Hepatocyte (in vitro differentiated cells): ENCODE measurements at places on chromosomes 12 and 14.

DNA sequence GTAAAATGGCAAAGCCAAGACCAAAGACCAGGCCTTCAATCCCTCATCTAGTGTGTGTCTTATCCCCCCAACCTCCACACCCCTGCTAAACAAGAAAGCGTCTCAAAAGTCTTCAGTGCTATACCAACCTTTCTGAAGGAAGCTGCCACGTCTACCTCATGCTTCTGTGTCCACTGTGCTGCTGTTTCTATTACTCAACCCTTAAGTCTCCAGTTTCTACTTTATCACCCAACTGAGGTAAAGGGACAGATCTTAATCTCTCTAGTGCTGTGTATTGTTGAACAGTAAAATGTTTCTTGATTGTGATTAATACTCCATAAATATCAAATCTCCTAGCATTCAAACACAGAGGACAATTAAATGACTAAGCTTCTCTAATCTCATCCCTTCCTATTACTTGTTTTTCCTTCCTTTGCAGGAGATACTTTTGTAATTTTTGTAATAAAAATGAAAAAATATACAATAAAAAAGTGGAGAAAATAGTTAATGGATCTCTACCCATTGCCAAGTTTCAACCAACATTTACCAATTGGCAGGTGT, 23.3 kb downstream of the BTBD7 start:
- no peak overlapping the region for H3K4me3 ChIP-seq
- no peaks in the 10 kb centered on the region for H3K36me3 ChIP-seq
- H3K27ac ChIP-seq, result peak overlapping the region; percentile 66

DNA sequence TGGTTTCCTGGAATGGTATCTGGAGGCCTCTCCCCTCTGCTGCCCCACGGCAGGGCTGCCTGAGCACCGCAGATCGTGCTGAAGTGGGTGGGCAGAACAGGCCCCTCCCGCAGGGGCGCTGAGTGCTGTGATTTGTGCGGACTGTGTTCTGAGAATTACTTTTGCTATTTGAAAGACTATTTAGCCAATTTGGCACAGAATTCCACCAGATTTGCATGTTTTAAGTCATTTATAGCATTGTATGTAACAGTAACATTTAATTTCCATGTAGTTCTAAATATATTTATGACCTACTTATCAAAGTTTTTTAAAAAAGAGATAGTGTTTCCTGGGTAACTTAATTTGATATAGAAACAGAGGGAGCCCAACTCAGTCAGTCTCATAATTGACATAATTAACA, 55.3 kb downstream of the TNFAIP2 start:
- H3K27me3 ChIP-seq, result no peaks in the 10 kb centered on the region
- no peak overlapping the region for H3K4me3 ChIP-seq
- no peaks in the 10 kb centered on the region for H3K36me3 ChIP-seq
- H3K4me1 ChIP-seq, result no peaks in the 10 kb centered on the region
- no peak overlapping the region for H3K27ac ChIP-seq
- DNase-seq, result no peak

DNA sequence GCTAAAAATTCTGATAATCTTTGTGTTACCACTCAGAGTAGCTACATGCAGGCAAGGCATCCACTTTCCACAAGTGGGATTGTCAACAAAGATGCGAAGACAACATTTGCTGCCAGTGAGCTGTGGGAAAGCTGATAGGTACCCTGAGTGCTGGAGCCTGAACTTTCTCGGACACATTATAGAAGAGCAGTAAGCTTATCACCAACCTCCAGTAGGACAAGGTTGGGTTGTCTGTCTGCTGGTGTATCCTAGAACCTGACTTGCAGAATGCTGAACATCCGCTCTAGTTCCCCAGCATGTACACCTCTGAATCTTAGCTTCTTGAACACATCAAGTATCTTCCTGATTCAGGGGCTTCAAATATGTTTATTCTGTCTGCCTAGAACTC, 103.8 kb upstream of the PPM1H start:
- DNase-seq, result no peak
- H3K27ac ChIP-seq, result no peak overlapping the region
- H3K27me3 ChIP-seq, result no peaks in the 10 kb centered on the region
- H3K36me3 ChIP-seq, result no peaks in the 10 kb centered on the region
- H3K4me1 ChIP-seq, result no peaks in the 10 kb centered on the region

DNA sequence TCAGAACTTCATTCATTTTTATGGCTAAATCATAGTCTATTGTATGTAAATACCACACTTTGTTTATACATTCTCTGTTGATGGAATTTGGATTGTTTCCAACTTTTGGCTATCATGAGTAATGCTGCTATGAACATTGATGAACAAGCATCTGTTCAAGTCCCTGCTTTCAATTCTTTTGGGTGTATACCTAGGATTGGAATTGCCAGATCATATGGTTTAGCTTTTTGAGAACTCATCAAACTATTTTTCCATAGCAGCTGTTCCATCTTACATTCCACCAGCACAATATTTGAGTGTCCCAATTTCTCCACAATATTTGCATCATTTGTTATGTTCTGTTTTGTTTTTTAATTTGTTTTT, 52.3 kb upstream of the CCND2 start:
- no peak for DNase-seq
- no peaks in the 10 kb centered on the region for H3K27me3 ChIP-seq
- no peak overlapping the region for H3K27ac ChIP-seq
- H3K4me1 ChIP-seq, result no peaks in the 10 kb centered on the region
- no peak overlapping the region for H3K4me3 ChIP-seq

DNA sequence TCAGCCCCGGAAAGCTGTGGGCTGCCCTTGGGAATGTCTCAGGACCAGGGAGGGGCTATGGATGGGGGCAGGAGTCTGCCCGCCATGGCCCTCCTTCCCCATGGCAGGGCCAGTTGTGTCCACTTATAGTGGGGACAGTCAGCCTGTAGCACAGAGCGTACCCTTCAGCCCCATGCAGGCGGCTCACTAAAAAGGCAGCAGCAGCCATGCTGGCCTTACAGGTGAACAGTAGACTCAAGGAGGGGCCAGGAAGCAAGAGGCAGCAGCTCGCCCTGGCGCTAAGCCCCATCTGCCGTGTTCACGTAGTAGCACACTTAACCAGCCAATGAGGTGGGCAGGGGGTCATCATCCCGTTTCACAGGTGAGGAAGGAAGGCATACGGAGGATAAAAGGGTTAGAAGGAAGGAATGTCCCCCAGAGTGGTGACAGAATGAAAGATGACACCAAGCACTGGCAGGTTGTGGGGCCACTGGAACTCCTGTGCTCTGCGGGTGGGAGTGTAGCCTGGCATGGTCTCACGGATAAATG, 52.7 kb downstream of the FAM222A start:
- no peaks in the 10 kb centered on the region for H3K36me3 ChIP-seq
- H3K4me3 ChIP-seq, result no peak overlapping the region
- H3K27ac ChIP-seq, result no peak overlapping the region
- H3K27me3 ChIP-seq, result no peaks in the 10 kb centered on the region

DNA sequence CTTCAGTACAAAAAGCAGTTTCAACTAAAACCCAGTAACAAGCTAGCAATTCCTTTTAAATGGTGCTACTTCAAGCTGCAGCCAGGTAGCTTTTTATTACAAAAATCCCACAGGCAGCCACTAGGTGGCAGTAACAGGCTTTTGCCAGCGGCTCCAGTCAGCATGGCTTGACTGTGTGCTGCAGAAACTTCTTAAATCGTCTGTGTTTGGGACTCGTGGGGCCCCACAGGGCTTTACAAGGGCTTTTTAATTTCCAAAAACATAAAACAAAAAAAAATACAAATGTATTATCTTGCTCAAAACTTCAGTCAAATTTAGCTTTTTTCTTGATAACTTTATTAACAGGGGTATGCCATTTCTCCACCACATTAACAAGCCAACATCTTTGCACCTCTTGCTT, 3.6 kb upstream of the CLEC4E start:
- no peak overlapping the region for H3K27ac ChIP-seq
- no peaks in the 10 kb centered on the region for H3K36me3 ChIP-seq
- H3K4me1 ChIP-seq, result no peaks in the 10 kb centered on the region
- no peak overlapping the region for H3K4me3 ChIP-seq
- peak; percentile 83 for DNase-seq

DNA sequence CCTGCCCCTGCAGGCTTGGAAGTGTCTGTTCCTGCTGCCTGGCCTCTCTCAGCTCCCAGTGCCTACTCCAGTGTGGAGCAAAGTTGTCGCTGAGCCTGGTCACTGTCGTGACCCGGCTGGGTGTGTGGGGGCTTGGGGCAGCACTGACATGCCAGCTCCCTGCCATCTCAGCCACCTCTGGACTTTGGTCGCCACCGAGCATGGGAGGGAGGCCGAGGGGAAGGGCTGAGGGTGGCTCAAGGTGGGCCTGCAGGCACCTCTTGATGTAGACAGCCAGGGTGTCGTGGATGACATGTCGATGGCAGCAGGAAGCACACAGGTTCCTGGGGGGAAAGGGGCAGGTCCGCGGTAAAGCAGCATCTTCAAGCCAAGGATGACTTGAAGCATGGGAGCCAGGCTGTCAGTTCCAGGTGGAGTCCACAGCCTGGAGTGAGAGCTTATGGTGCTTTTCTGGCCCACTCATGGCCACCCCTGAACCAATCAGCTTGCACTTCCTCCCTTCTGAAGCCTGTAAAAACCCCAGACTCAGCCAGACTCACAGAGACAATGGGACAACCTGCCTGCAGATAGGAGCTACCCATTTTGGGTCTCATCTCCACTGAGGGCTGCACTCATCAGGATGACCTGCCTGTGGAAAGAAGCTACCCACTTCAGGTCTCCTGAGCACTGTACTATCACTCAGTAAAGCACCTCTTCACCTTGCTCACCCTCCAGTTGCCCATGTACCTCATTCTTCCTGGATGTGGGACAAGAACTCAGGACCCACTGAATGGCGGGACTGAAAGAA, 210.1 kb downstream of the MON2 start:
- no peaks in the 10 kb centered on the region for H3K4me1 ChIP-seq
- no peak overlapping the region for H3K27ac ChIP-seq
- no peak overlapping the region for H3K4me3 ChIP-seq
- H3K27me3 ChIP-seq, result no peaks in the 10 kb centered on the region
- no peak for DNase-seq

- peak; percentile 18 for DNase-seq
- H3K4me1 ChIP-seq, result peaks cover 29% of the 10 kb centered on the region
- H3K36me3 ChIP-seq, result no peaks in the 10 kb centered on the region
- H3K27ac ChIP-seq, result peak overlapping the region; percentile 98
These were observed 1.0 kb downstream of the ATXN7L3B start for GRCh38 chr12:74538491-74539258.

DNA sequence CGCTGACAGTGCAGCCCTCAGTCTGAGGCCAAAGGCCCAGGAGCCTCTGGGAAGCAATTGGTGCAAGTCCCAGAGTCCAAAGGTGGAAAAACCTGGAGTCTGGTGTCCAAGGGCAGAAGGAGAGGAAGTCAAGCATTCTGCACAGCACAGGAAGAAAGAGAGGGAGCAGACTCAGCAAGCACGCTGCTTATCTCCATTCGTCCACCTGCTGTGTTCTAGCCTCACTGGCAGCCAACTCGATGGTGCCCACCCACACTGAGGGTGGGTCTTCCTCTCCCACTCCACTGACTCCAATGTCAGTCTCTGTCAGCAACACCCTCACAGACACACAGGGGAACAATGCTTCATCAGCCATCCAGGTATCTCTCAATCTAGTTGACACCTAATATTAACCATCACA, 38.8 kb downstream of the HELB start:
- no peak for DNase-seq

DNA sequence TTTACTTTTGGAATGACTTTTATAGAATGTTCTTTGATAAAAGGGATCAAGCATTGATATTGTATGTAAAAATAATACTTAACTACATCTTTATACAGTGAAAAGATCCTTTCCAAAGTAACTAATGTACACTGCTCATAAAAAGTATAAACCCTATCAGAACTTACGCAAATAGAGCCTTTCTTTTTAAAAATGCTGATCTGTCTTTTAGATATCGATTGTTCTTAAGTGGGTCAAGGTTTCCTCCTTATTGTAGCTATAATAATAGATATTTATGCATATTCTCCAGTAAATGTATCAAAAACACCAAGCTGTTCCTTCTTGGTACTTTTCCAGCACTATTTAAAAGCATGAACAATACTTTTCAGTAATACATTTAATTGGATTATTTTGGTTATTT, 68.5 kb downstream of the PPHLN1 start:
- H3K4me3 ChIP-seq, result no peak overlapping the region
- no peaks in the 10 kb centered on the region for H3K4me1 ChIP-seq
- no peaks in the 10 kb centered on the region for H3K27me3 ChIP-seq
- DNase-seq, result no peak
- no peaks in the 10 kb centered on the region for H3K36me3 ChIP-seq

DNA sequence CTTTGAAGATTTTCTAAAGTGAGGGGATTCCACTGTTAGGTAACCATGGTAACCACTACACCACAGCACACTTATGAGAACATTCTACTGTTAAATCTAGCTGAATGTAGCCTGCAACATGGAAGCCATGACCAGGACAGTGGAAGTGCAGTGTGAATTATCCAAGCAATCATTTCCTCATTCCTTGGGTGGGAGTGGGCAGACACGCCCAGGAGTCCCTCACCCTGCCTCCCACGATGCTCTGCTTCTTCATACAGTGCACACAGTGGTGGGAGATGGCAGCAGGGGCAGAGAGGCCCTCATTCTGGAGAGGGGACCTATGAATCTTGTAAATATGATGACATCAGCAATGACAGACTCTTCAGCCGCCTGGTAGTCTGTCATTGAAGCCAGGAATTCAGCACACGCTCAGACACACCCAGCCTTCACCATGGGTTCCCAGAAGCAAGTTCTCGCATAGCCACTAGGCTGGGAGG, 70.1 kb upstream of the HOXC13 start:
- peaks cover 31% of the 10 kb centered on the region for H3K27me3 ChIP-seq
- H3K4me1 ChIP-seq, result no peaks in the 10 kb centered on the region
- no peak overlapping the region for H3K27ac ChIP-seq
- DNase-seq, result peak; percentile 32
- H3K36me3 ChIP-seq, result no peaks in the 10 kb centered on the region

DNA sequence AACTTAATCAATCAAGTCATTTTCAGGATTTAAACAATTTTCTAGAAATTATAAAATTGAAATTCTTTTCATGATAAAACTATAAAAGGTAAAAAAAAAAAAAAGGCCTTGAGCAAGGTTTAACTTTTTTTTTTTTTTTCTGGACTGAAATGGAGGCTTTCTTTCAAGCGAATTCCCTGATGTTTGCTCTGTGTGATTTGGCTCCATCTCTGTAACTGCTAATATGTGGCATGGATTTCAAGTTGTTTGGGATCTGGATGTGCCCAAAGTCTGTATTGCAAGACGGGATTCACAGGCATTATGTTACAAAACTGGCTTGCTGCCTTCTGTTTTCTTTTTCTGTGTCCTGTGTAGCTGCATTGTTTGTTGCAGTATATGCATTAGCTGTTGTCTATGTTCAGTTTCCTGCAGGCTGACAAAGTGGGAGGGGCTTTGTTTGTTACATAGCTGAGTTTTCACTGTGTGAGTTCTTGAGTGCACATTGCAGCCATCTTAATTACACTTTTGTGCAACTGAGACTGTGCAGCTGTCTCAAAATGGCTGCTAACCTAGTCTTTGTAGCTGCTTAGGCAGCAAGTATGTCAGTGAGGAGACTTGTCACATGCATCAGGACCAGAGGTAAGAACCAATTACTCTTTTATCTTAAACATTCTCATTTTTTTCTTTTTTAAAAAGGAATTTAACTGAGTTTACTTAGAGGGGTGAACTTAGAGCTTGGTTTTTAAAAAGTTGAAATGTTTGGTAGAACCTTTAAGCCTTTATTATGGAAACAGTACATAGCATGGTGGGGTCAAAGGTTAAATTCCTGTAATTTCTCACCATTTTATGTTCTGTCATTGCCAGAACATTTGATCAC, 19.5 kb downstream of the ATF7IP start:
- H3K4me3 ChIP-seq, result peak overlapping the region; percentile 5
- H3K4me1 ChIP-seq, result peaks cover 13% of the 10 kb centered on the region
- peak; percentile 75 for DNase-seq
- peak overlapping the region; percentile 84 for H3K27ac ChIP-seq

GRCh38 chr14:68995731-68996130, 16.6 kb upstream of the ACTN1 start:
- H3K27ac ChIP-seq, result no peak overlapping the region
- H3K36me3 ChIP-seq, result no peaks in the 10 kb centered on the region
- no peak overlapping the region for H3K4me3 ChIP-seq
